Mucosa of gallbladder (tissue), 1 donor: ENCODE measurements at places on chromosomes 12 and 14.

GRCh38 chr12:96048393-96048969 lies 13.1 kb upstream of the LTA4H start:
- DNase-seq: no peak

DNA sequence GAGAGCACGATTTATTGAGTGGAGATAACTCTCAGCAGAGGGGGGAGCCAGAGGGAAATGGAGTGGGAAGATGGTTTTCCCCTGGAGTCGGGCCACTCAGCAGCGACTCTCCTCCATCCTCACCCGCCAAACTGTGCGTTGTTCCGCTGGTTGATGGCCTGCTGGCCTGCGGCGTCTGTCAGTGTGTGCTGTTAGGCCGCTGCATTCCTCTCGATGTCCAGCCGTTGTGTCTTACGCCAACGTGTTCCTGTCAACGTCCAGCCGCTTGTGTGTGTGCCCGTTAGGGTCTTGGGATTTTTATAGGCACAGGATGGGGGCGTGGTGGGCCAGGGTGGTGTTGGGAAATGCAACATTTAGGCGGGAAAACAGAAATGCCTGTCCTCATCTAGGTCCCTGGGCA lies 69.2 kb downstream of the PTPRQ start:
- DNase-seq: no peak

DNA sequence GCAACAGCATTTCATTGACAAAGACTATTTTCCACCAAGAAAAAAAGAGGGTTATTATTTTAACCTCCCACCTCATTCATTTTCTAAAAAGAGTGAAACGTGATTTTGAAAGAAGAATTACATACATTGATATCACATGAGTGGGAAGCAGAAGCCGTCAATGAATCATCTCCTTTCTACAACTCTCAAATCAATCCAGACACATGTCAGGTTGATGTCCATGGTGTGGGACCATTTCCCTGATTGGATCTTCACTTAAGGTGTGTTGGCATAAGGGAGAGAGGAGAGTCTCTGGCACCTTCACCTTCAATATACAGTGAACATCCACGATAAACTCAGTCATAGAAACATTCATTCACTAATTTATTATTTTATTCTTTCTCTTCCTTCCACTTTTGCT lies 1095.1 kb downstream of the BCL11B start:
- DNase-seq: no peak

GRCh38 chr12:18402872-18403611 lies 141.7 kb downstream of the PIK3C2G start:
- DNase-seq: no peak

DNA sequence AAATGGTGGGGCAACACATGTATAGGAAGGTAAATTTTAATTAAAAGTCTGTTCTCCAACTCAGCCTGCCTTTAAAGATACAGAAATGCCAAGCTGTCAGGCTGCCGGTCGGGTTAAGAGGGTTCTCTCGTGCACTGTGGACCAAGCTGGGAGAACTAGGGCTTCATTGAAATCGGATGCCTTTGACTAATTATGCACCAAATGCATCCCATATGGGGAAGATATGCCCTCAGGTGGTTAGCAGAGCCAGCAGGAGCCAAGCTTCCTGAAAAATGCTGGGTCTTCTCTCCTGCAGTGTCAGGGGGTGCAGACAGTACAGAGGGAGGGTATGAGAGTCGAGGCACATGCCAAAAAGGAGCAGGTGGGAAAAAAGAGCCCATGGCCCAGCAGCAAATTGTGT lies 236.1 kb downstream of the CACNA1C start:
- DNase-seq: no peak

- no peak for DNase-seq
Observed at GRCh38 chr12:88451205-88451604, 129.1 kb downstream of the KITLG start.

- DNase-seq: no peak
Observed at GRCh38 chr12:127052511-127053232, 1214.3 kb upstream of the TMEM132C start.

GRCh38 chr14:56592746-56593544 lies 13.3 kb downstream of the TMEM260 start:
- no peak for DNase-seq

DNA sequence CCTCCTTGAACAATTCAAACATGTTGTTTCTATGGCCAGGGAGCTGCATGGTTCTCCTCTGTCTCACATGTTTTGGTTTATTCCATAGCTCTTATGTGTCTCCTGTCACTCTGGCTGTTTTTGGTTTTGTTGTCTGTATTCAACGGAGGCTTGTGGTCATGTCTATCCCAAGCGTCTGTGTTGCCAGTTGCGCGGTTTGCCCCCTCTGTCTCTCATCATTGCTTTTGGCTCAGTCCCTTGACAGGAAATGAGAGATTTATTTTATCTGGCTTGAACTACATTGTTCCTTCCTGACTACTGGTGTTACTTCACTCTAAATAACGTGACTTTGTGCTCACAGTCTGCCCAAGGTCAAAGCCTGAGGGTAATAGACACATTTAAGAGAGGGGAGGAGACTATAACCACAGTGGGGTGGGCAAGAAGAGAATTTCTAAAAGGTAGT lies 96.4 kb upstream of the SOX5 start:
- DNase-seq: no peak
